ENCODE measurements at places on chromosomes 2 and 18. TPM values are rescaled to one million over a fixed set of nuclear protein-coding genes. Genes with fewer than 3 reads are reported as not detected.
A peak's percentile ranks its signal among the peaks of the same experiment; 100 is the strongest.

The TRAPPC12 gene
- total RNA-seq: 92.5 TPM

GRCh38 chr2:178070824-178071223, 1.8 kb downstream of the PDE11A start:
- no peak for DNase-seq

DNA sequence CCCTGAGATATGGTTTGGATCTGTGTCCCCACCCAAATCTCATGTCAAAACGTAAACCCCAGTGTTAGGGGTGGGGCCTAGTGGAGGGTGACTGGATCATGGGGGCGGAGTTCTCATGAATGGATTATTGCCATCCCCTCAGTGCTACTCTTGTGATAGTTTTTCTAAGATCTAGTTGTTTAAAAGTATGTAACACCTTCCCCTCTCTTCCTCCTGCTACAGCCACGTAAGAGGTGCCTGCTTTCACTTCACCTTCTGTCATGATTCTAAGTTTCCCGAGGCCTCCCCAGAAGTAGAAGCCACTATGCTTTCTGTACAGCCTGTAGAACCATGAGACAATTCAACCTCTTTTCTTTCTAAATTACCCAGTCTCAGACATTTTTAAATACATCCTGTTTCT, 16.9 kb downstream of the PUM2 start:
- DNase-seq: no peak

DNA sequence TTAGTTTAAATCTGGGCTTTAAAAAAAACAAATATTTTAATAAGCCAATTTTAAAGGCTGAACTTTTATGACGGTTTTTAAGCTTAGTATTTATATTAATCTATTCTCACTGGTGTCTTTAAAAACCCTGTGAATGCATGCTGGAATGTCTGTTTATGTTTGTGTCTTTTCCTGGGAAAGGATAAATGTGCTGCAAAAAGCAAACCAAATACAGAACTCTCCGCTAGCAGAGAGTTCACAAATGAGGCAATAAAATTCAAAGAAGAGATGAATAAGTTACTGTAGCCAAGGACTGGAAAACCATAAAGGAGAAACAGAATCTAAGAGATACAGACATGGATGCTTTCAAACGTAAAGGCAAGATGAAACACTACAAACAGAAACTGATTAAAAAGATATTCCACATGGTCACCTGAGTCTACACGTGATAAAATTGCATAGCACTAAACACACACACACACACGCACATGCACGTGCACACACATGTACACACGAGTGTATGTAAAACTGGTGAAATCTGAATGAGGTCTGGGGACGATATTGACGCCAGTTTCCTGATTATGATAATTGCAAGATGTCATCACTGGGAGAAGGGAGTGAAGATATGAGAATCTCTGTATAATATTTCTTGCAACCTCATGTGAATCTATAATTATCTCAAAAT, 4.5 kb downstream of the TWIST2 start:
- DNase-seq: no peak

The ACTG2 gene
- not detected for total RNA-seq

The AGXT gene
- not detected for total RNA-seq

GRCh38 chr18:26574958-26575864, 26.9 kb upstream of the KCTD1 start:
- no peak for DNase-seq

GRCh38 chr2:55518841-55519165, 715 bp upstream of the CFAP36 start:
- peak; percentile 61 for DNase-seq

- DNase-seq: no peak
Measured at GRCh38 chr18:811182-811891, 705 bp downstream of the YES1 start.
